ENCODE measurements at places on chromosomes 2 and 18.

DNA sequence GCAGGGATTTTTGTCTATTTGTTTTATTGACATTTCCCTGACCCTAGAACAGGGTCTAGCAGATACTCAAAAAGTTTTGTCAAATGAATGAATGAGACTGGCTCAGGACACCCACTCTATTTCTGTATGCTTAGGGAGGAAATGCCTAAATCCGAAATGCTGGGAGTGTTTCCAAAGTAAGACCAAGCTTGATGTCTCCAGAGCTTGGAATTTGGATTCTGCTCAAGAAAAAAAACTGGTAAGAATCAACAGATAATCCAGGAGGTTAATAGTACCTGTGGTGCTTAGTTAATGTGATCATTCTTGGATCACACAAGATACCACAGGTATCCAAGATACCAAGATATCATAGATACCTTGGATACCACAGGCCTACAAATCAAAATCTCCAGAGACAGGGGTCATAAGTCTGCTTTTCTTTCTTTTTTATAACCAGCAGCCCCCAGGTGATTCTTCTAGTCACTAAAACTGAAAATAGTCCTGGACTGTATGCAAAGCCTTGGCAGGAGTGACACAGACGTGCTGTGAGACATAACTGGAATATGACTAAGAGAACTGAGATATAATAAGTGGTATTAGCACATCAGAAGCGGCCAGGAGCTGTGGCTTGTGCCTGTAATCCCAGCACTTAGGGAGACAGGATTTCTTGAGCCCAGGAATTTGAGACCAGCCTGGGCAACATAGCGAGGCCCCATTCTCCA lies 39.9 kb upstream of the SP3 start:
- H3K4me3 ChIP-seq = no peak overlapping the region
- no peaks in the 10 kb centered on the region for H3K36me3 ChIP-seq
- H3K4me1 ChIP-seq = no peaks in the 10 kb centered on the region
- no peak overlapping the region for H3K27ac ChIP-seq
- no peaks in the 10 kb centered on the region for H3K27me3 ChIP-seq
- DNase-seq = no peak

GRCh38 chr2:19971691-19972090 lies 18.2 kb downstream of the WDR35 start:
- DNase-seq = no peak
- H3K4me1 ChIP-seq = no peaks in the 10 kb centered on the region
- H3K27me3 ChIP-seq = no peaks in the 10 kb centered on the region
- no peak overlapping the region for H3K27ac ChIP-seq
- no peaks in the 10 kb centered on the region for H3K36me3 ChIP-seq

DNA sequence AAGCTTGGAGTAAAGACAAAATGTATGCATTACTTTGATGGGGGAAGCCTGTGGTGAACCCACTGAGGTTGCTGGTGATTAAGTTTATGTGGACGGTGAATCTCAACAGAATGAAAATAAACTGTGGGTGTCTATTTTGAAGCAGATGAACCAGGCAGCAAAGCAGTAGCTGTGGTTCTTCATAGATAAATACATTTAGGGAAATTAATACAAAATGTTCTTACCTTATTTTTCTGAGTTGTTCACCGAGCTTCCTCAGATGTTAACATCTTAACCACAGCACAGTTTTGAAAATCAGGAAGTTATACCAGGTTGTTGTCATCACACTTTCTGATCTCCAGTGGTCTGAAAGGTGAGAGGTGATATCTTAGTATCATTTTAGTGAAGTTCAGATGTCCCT lies 53.9 kb downstream of the NCK2 start:
- DNase-seq = no peak
- H3K27me3 ChIP-seq = peaks cover 2% of the 10 kb centered on the region
- H3K27ac ChIP-seq = no peak overlapping the region
- peaks cover 71% of the 10 kb centered on the region for H3K4me1 ChIP-seq
- no peak overlapping the region for H3K4me3 ChIP-seq

GRCh38 chr2:115443539-115444185 lies 1001.2 kb downstream of the DPP10 start:
- H3K27me3 ChIP-seq = no peaks in the 10 kb centered on the region
- no peak overlapping the region for H3K4me3 ChIP-seq
- no peak for DNase-seq
- no peaks in the 10 kb centered on the region for H3K4me1 ChIP-seq
- H3K27ac ChIP-seq = no peak overlapping the region

All from glutamatergic neuron (in vitro differentiated cells).